ENCODE measurements at places on chromosomes 16 and 17. TPM values are rescaled to one million over a fixed set of nuclear protein-coding genes. Genes with fewer than 3 reads are reported as not detected.

DNA sequence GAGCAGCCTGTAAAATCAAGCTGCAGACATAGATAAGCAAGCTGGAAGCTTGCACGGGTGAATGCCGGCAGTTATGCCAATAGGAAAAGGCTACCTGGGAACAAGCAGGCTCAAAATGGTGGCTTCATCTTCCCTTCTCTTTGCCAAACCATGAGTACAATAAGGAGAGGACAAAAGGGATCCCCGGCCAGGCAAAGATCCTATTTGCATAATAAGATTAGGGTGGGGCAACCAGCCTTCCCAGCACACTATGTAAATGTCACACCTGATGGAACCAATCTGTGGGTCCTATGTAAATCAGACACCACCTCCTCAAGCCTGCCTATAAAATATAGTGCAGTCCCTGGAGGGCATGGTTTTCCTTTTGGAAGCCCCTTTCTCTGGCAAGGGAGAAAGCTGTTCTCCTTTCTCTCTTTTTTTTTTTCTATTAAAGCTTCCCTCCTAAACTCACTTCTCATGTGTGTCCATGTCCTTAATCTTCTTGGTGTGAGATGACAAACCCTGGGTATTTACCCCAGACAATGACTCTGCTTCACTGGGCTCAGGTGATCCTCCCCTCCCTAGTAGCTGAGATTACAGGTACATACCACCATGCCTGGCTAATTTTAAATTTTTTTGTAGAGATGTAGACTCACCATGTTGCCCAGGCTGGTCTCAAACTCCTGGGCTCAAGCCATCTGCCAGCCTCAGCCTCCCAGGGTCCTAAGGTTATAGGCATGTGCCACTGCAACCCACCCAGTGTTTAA, 44.2 kb downstream of the PSMD12 start:
- H3K4me1 ChIP-seq, result no peaks in the 10 kb centered on the region

GRCh38 chr17:12631076-12631475, 34.6 kb upstream of the MYOCD start:
- no peaks in the 10 kb centered on the region for H3K4me1 ChIP-seq
- peaks cover 3% of the 10 kb centered on the region for H3K27me3 ChIP-seq
- no peaks in the 10 kb centered on the region for H3K36me3 ChIP-seq
- no peak overlapping the region for H3K4me3 ChIP-seq

- no peak for DNase-seq
- no peaks in the 10 kb centered on the region for H3K4me1 ChIP-seq
- no peaks in the 10 kb centered on the region for H3K36me3 ChIP-seq
- no peak overlapping the region for H3K27ac ChIP-seq
- H3K4me3 ChIP-seq, result no peak overlapping the region
These were observed 36.8 kb upstream of the RASD1 start for GRCh38 chr17:17532991-17533390.

DNA sequence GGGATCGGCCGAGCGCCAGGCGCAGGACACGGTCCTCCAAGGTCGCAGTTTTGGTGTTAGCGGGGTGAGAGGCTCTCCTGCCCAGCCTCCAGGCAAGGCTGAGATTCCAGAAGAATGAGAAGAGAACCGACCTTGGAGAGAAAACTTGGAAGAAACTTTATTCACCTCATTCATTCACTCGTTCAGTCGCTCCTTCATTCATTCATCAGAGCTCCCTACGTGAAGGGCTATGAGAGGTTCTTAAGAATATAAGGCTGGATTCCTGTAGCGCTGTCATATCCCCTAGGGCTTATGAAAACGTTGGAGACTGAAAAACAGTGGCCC, 991 bp upstream of the MYH10 start:
- peaks cover 1% of the 10 kb centered on the region for H3K36me3 ChIP-seq
- DNase-seq, result no peak
- H3K4me3 ChIP-seq, result peak overlapping the region; percentile 70
- H3K4me1 ChIP-seq, result peaks cover 4% of the 10 kb centered on the region
- peaks cover 40% of the 10 kb centered on the region for H3K27me3 ChIP-seq

DNA sequence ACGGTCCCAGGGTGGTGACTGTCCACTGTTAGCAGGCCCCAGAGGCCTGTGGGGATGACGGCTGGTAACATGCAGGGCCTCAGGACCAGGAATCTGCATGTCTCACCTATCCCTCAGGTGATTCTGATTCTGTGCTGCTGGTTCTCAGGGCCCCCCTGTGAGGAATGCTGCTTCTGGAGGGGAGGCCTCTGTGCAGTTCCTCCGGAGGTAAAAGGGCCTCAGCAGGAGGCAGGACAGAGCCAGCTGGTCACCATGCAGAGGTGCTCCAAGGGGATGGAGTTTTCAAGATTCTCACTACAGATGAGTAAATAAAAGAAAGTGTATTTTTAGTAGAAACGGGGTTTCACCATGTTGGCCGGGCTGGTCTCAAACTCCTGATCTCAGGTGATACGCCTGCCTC, 33.8 kb downstream of the CLEC16A start:
- H3K36me3 ChIP-seq, result peaks cover 8% of the 10 kb centered on the region
- H3K27me3 ChIP-seq, result no peaks in the 10 kb centered on the region
- H3K27ac ChIP-seq, result no peak overlapping the region
- H3K4me1 ChIP-seq, result peaks cover 20% of the 10 kb centered on the region
- DNase-seq, result no peak
- H3K4me3 ChIP-seq, result no peak overlapping the region

DNA sequence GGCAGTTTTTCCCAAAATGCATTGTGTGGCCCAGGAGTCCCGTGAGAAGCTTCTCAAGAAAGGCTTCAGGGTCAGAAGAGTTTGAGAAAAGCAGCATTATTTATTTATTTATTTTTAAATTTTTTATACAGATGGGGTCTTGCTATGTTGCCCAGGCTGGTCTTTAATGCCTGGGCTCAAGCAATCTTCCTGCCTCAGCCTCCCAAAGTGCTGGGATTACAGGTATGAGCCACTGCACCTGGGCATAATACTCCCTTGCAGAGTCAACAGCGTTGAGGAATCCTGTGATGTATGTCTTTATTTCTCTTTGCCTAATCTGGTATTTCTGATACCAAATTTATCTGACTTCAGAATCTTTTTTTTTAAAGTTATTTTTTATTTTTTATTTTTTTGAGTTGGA, 15.2 kb downstream of the LAT start:
- no peak overlapping the region for H3K27ac ChIP-seq
- peaks cover 11% of the 10 kb centered on the region for H3K4me1 ChIP-seq
- no peaks in the 10 kb centered on the region for H3K36me3 ChIP-seq
- H3K4me3 ChIP-seq, result no peak overlapping the region
- H3K27me3 ChIP-seq, result no peaks in the 10 kb centered on the region

Gene AANAT
- not detected for total RNA-seq

Gene HBA2
- not detected for total RNA-seq

Gene RHBDL1
- total RNA-seq, result 0.60 TPM

Gene USP6
- total RNA-seq, result not detected

Gene TMEM94
- 53.5 TPM for total RNA-seq

All from activated naive CD4-positive, alpha-beta T cell treated with anti-CD3 and anti-CD28 coated beads for 36 hours (primary cell).